ENCODE measurements at places on chromosomes 5 and 9. TPM values are rescaled to one million over a fixed set of nuclear protein-coding genes. Genes with fewer than 3 reads are reported as not detected.

PCDHB7 gene
- not detected for total RNA-seq

NEK6 gene
- total RNA-seq = 64.3 TPM

PCA3 gene
- not detected for total RNA-seq

LIFR gene
- total RNA-seq = 6.5 TPM

GLDC gene
- total RNA-seq = 13.1 TPM

SLC6A19 gene
- not detected for total RNA-seq

ACTL7B gene
- total RNA-seq = not detected

MAP3K1 gene
- total RNA-seq = 1.00 TPM

UGT3A2 gene
- total RNA-seq = not detected

CLK4 gene
- total RNA-seq = 10.2 TPM

NCS1 gene
- 43.3 TPM for total RNA-seq

WNT8A gene
- not detected for total RNA-seq

BTNL8 gene
- total RNA-seq = not detected

SAXO1 gene
- total RNA-seq = not detected

KCNV2 gene
- total RNA-seq = not detected

DOCK8 gene
- 0.72 TPM for total RNA-seq

CNTRL gene
- 7.1 TPM for total RNA-seq

ISCA1 gene
- total RNA-seq = 31.3 TPM

DBH gene
- total RNA-seq = not detected

SOWAHA gene
- 0.17 TPM for total RNA-seq

EMB gene
- total RNA-seq = 2.4 TPM

HTR4 gene
- total RNA-seq = not detected

CDC20B gene
- total RNA-seq = not detected

MYOZ3 gene
- not detected for total RNA-seq

PCDHB10 gene
- 0.06 TPM for total RNA-seq

PARP8 gene
- total RNA-seq = 0.16 TPM

MUSK gene
- not detected for total RNA-seq

REEP2 gene
- total RNA-seq = 5.3 TPM

GLRA1 gene
- total RNA-seq = not detected

ZNF346 gene
- total RNA-seq = 10.1 TPM

AQP7 gene
- 0.35 TPM for total RNA-seq

SHOC1 gene
- not detected for total RNA-seq

SLC28A3 gene
- not detected for total RNA-seq

C9orf43 gene
- total RNA-seq = 0.69 TPM

FOXD4L6 gene
- total RNA-seq = not detected
